ENCODE measurements at places on chromosomes 1 and 21.

GRCh38 chr1:2796890-2797740 is 4.4 kb downstream of the TTC34 start:
- no peak for DNase-seq

- no peak for DNase-seq
Observed at GRCh38 chr1:169308313-169309039, 59.1 kb downstream of the NME7 start.

DNA sequence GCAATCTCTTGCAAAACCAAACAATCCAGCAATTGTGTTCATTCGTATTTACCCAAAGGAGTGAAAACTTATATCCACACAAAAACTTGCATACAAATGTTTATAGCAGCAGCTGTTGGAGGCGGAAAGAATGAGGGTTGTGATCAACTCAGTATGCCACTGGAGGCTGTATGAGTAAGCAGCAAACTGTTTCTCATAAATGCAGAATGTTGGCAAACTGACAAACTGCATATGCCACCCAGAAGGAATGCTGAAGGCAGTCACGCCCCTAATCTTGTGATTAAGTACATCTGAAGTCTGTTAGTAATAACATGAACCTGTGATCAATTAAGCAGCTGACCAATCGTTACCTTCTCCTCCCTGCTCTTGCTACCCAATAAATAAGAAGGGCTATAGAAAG is 60.5 kb upstream of the CR2 start:
- DNase-seq: no peak

GRCh38 chr1:95040032-95040525 is 32.7 kb downstream of the ALG14 start:
- DNase-seq: no peak

DNA sequence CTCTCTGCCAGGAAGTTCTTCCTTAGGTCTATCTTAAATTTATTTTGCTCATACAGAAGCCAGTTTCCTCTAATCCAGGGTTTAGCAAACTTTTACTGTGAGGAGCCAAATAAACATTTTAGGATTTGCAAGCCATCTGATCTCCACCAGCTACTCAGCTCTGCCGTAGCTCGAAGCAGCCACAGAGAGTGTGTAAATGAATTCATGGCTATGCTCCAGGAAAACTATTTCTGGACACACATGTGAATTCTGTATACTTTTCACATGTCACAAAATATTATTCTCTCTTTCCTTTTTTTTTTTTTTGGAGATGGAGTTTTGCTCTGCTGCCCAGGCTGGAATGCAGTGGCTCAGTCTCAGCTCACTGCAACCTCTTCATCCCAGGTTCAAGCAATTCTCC is 13.4 kb upstream of the AGTRAP start:
- DNase-seq: no peak

DNA sequence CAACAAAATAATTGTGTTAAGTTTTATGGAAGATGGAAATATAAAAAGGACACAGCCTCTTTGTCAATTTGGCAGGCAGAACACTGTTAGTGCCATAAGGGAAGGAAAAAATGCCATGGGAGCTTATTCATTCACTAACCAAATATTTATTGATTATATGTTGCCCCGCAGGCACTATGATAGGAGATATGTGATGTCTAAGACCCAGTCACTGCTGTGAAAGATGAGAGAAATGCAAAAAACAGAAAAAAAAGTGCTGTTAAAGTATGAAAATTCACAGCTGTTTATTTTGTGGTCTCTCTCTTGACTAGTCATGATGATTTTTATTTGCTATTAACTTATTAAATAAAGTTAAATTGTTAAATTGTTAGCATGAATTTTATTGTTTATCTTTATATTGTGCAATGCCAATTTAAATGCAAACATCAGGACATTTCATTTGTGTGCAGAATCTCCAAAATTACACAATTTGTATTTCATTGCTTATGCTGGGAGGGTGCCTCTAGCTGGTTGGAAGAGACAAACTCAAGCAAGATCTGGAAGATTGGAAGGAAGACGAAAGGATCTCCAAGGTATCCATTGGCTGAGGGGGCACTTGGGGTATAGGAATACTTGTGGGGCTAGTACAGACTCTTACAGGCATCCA is 17.8 kb upstream of the PTGFR start:
- no peak for DNase-seq

GRCh38 chr1:95554408-95554807 is 320.4 kb downstream of the RWDD3 start:
- no peak for DNase-seq

All from GF-D8 (cell line).